Activated CD8-positive, alpha-beta memory T cell treated with anti-CD3 and anti-CD28 coated beads for 24 hours (primary cell): ENCODE measurements at places on chromosomes 3 and 15.
A peak's percentile ranks its signal among the peaks of the same experiment; 100 is the strongest.

GRCh38 chr3:72559385-72559784 is 288.9 kb downstream of the SHQ1 start:
- no peak for DNase-seq

GRCh38 chr3:155747946-155748290 is 3.0 kb upstream of the PLCH1 start:
- DNase-seq, result no peak

DNA sequence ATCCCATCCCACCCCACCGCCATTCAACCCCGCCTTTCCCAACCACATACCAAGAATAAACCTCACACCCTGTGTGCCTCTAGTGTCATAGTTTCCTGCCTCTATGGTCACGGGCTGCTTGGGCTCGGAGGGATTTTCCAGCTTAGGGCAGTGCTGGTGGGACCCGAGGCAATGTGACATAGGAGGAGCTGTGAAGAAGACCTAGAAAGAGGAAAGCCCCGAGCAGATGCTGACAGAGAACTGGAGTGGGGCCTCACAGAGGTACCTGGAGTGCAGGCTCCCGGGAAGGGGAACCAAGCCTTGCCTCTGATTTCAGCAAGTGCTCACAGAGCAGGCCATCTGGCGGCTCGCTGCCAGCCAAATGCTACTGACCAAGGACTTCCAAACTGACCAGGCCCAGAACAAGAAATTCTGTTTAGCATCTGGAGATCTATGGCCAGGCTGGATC is 27.5 kb downstream of the BHLHE40 start:
- DNase-seq, result peak; percentile 83

GRCh38 chr3:110583373-110583935 is 488.2 kb upstream of the NECTIN3 start:
- no peak for DNase-seq
